ENCODE measurements at places on chromosomes 13 and 19. TPM values are rescaled to one million over a fixed set of nuclear protein-coding genes. Genes with fewer than 3 reads are reported as not detected.

The MEF2B gene
- polyA plus RNA-seq: 1.2 TPM

The ZNF823 gene
- polyA plus RNA-seq: 10.0 TPM

The PDX1 gene
- not detected for polyA plus RNA-seq

The ITGBL1 gene
- polyA plus RNA-seq: 1.0 TPM

The ZNF527 gene
- polyA plus RNA-seq: 9.2 TPM

The C1QTNF9B gene
- polyA plus RNA-seq: 0.50 TPM

The ZNF324B gene
- polyA plus RNA-seq: 5.6 TPM

The ATP4A gene
- not detected for polyA plus RNA-seq

The RASIP1 gene
- polyA plus RNA-seq: 11.5 TPM

The ZNF266 gene
- 60.9 TPM for polyA plus RNA-seq

The BLVRB gene
- 38.3 TPM for polyA plus RNA-seq

The SIGLECL1 gene
- not detected for polyA plus RNA-seq

The KIR3DL1 gene
- polyA plus RNA-seq: not detected

The GDF15 gene
- polyA plus RNA-seq: 12.3 TPM

The URAD gene
- not detected for polyA plus RNA-seq

The POLR2E gene
- 106 TPM for polyA plus RNA-seq

The CAPS gene
- polyA plus RNA-seq: 20.0 TPM

The DCLK1 gene
- 39.0 TPM for polyA plus RNA-seq

The SLC27A1 gene
- polyA plus RNA-seq: 12.6 TPM

The RCBTB1 gene
- polyA plus RNA-seq: 28.6 TPM

The GIPR gene
- polyA plus RNA-seq: 0.76 TPM

The ZNF578 gene
- polyA plus RNA-seq: 5.4 TPM

The PRSS57 gene
- not detected for polyA plus RNA-seq

The BCL3 gene
- polyA plus RNA-seq: 10.9 TPM

The TEX29 gene
- polyA plus RNA-seq: 0.48 TPM

The ZNF575 gene
- 2.1 TPM for polyA plus RNA-seq

The SH2D3A gene
- 0.64 TPM for polyA plus RNA-seq

The GAPDHS gene
- polyA plus RNA-seq: not detected

The LILRA6 gene
- 0.98 TPM for polyA plus RNA-seq

The BEST2 gene
- not detected for polyA plus RNA-seq

The SLAIN1 gene
- polyA plus RNA-seq: 20.5 TPM

The IRGC gene
- not detected for polyA plus RNA-seq

The ZNF491 gene
- polyA plus RNA-seq: 4.9 TPM

The CLDND2 gene
- polyA plus RNA-seq: 1.8 TPM

The ZNF534 gene
- 0.44 TPM for polyA plus RNA-seq

The ZNF723 gene
- 0.11 TPM for polyA plus RNA-seq

The ZNF460 gene
- 2.6 TPM for polyA plus RNA-seq

The NFIX gene
- polyA plus RNA-seq: 22.8 TPM

The CAPNS1 gene
- 599 TPM for polyA plus RNA-seq

The CNN1 gene
- 4.2 TPM for polyA plus RNA-seq

The TSSK6 gene
- polyA plus RNA-seq: 1.6 TPM
